Forelimb muscle (tissue), 1 donor: ENCODE measurements at places on chromosomes 3 and 15.

DNA sequence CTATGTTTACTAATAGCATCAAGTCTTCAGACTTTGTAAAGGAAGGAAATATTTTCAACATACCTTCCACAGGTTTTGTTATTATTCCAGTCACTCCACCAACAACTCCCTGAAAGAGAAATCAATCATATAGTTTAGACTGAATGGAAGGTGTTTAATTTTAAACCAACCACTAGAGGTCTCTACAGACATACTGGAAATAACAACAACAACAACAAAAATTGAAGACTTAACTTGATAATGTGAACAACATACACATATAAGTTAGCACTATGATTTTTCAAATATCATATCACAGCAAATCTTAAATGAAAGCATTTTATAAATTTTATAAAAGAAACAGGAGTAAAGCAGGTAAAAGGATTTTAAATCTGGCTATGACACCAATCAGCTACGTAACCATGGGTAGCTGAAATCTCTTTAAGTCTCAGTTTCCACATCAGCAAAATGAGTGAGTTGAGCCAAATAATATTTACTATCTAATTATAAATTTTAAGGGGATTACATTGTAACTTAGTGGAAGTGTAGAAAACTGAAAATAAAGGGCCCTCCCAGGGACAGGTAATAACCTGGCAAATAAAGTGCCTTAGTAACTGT is 188.2 kb downstream of the VPS13C start:
- no peak for DNase-seq

DNA sequence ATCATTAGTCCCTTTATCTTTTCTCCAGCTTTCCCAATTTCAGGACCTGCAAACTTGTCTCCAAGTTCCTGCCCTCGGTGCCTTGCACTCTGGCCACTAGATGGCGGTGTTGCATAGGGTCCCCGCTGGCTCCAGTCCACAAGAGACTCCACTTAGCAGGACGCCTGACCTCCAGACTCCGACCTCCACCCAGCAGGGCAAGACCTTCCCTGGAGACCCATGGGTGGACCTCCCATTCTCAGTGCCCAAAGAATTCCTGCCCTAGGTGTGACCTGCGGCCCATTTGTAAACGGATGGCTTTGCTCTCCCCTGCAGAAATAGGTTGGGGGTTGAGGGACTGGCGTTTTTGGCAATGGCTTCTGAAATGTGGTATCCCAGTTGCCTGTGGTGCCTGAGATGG is 82.6 kb downstream of the LSM3 start:
- DNase-seq: no peak

- no peak for DNase-seq
Observed at GRCh38 chr3:197258168-197258755, 40.1 kb downstream of the DLG1 start.

GRCh38 chr3:52162250-52162872 is 8.1 kb upstream of the POC1A start:
- DNase-seq: no peak

DNA sequence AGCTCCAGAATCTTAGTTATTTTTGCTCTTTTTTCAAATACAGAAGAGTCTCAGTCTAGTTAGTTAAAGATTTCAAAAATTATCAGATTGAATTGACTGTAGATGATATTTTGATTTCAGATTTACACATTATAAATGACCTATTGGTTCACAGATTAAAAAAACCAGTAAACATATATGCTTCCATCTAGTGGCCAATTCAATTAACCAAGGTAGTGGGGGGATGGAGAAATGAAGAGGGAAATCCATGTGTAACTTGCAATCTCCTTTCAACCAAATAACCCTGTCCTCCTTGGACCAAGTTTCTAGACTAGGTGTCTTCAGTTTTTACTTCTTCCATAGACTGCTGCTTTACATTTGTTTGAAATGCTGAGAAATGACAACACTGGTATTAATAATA is 789.8 kb downstream of the ROBO1 start:
- DNase-seq: no peak
